SHP77 (cell line): ENCODE measurements at places on chromosomes 4 and X.

DNA sequence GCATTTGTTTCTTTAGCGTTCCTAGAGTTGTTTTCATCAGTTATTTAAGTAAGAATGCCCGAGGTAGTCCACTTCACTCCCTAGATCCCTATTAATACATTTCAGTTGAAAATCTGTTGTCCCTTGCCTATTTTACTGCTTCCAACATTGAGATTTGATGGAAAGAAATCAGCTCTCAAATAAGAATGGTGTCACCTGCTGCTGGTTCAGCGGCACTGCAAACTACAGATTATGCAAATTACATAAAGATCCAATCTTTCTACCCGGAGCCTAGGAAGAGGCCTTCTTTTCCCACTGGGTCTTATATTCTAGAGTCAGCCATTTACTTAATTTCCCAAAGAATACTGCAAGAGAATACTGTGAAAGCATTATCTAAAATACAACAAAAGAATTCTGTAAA lies 597.6 kb upstream of the MAGEB2 start:
- DNase-seq: no peak

GRCh38 chr4:105166066-105166465 lies 19.4 kb downstream of the TET2 start:
- no peak for DNase-seq

GRCh38 chr4:106266201-106266600 lies 49.8 kb downstream of the TBCK start:
- no peak for DNase-seq

GRCh38 chr4:38672074-38672396 lies 8.0 kb downstream of the KLF3 start:
- DNase-seq: no peak

GRCh38 chr4:3518941-3519340 lies 13.3 kb downstream of the LRPAP1 start:
- no peak for DNase-seq

- no peak for DNase-seq
Measured at GRCh38 chrX:68947882-68948605, 119.2 kb downstream of the EFNB1 start.

GRCh38 chr4:75598390-75598789 lies 31.9 kb downstream of the CDKL2 start:
- DNase-seq: no peak

- no peak for DNase-seq
Measured at GRCh38 chrX:12891915-12892506, 14.4 kb upstream of the TLR8 start.

DNA sequence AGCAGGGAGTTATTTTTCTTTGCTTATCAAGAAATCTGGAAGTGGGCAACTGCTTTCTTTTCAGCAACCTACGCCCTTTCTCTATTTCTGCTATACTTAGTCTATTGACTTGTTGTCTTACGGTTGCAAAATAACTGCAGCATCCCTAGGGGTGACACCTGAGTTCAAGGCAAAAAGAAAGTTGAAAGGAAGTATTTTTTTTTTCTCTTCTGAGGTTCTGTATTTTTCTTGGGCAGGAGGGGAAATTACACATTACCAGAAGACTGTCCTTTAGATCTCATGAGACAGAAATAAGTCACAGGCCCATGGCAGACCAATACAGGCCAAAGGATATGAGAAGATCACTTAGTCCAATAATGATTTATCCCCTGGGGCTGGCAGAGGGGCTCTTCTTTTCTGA lies 204.7 kb upstream of the CASK start:
- DNase-seq: no peak

DNA sequence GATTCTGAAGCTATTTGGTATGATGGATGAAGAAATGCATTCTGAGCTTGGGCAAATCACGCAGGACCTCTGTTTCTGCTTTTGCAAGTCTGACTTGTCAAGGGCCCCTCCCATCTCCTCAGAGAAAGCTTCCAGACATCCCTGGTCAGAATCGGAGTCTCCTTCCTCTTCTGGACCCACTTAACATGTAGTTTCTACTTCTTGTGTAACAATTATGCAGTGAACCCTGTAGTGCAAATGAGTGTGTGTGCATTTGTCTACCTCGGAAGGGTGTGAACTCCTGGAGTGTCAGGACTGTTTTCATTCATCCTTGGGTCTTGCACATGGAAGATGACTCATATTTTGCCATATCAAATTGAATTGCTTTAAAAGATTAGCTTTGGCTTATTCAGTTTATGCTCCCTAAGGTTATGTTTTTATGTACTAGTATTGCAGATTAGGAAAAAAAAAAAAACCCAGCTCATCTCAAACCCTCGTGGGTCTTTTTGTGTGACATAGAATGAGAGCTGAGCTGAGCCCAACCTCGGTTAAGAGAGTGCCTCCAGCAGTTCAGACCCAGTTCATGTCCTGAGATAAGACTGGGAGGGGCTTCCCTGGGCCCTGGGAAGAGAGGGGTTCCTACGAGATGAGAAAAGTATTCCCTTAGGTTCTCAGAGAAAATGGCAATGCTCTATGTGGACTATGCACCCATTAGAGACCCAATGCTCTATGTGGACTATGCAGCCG lies 61.1 kb upstream of the RPL34 start:
- DNase-seq: no peak

GRCh38 chrX:153551135-153551534 lies 33.7 kb downstream of the ATP2B3 start:
- no peak for DNase-seq
